Activated T-helper 1 cell treated with anti-CD3 and anti-CD28 coated beads, Interleukin-12 subunit alpha, Interleukin-12 subunit beta, Interleukin-2, Interleukin-4 antibody, amounts not matched to agents 30 ng/mL and 10 ng/mL and 1 ng/mL, durations not matched to agents 14 hours and 24 hours and 36 hours (primary cell): ENCODE measurements at places on chromosomes 7 and 10.

- no peak for DNase-seq
These were observed 216.3 kb downstream of the ADARB2 start for GRCh38 chr10:1520909-1521565.

DNA sequence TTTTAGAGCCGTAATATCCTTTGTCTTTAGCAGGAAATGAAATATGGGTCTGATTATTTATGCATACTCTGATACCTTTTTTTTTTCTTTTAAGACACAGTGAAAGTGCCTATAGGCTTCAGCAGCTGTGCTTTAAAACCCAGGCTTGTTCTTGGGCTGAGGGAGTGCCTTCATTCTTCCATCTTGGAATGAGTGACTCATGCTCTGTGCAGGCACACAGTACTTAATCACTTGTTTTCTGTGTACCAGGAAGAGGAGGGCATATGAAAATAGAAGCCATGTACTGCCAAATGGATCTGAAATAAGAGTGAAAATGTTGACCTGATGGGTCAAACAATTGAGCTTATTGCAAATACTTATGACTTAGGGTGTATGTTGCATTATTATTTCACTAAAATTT, 12.0 kb downstream of the INPP5F start:
- no peak for DNase-seq

DNA sequence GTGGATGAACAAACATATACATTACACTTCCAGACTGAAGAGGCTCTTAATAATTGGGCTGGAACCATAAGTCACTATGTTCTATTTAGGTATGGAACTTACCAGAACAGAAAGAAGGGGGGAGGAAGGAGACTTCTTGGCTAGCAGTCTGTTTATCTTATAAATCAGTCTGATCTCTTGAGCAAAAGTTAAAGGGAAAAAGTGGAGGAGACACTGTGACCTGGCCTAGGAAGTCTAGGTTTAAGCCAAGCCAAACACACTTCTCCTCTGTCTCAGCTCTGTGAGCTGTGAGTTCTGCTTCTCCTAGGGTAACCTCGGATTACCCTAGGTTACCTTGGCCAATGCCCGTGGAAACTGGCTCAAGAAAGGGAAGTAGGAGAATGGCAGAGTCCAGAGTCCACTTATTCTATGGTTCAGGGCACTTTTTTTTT, 95.2 kb downstream of the PFKFB3 start:
- no peak for DNase-seq

DNA sequence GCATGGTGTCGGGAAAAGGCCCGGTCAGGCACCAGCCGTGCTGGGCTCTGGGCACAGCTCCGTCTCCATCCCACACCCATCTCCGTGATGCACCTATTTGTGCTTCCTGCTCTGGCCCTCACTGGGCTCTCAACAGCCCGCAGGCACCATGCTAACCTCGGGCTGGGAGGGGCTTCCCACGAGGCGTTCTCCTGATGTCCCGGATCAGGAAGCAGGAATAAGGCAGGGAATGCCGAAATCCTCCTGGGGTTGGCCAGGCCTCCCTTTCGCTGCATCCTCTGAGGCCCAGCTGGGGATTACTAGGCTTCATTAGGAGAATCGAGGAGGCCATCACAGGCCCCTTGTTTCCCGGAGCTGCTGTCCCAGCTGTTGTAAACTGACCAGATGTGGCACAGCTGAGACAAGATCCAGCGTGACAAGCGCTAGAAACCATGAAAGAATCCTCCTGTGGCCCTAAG, 72.0 kb downstream of the FAM53B start:
- no peak for DNase-seq

DNA sequence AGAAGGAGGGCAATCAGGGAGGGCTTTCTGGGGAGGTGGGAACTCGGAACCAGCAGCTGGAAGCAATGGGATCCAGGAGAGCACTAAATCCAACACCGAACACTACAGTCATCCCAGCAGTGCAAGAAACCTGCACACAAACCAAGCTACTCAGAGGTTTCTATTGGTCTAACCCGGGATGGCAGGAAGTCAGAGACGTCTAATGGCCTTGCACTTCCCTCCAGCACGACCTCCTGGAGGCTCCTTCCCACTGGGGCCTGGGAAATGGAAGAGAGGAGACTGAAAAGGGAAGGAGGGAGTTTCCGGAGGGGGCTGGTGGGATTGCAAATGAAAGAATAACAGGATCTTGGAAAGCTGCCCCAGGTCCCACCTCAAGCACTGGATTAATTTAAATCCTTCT, 56.3 kb downstream of the TEX36 start:
- no peak for DNase-seq

DNA sequence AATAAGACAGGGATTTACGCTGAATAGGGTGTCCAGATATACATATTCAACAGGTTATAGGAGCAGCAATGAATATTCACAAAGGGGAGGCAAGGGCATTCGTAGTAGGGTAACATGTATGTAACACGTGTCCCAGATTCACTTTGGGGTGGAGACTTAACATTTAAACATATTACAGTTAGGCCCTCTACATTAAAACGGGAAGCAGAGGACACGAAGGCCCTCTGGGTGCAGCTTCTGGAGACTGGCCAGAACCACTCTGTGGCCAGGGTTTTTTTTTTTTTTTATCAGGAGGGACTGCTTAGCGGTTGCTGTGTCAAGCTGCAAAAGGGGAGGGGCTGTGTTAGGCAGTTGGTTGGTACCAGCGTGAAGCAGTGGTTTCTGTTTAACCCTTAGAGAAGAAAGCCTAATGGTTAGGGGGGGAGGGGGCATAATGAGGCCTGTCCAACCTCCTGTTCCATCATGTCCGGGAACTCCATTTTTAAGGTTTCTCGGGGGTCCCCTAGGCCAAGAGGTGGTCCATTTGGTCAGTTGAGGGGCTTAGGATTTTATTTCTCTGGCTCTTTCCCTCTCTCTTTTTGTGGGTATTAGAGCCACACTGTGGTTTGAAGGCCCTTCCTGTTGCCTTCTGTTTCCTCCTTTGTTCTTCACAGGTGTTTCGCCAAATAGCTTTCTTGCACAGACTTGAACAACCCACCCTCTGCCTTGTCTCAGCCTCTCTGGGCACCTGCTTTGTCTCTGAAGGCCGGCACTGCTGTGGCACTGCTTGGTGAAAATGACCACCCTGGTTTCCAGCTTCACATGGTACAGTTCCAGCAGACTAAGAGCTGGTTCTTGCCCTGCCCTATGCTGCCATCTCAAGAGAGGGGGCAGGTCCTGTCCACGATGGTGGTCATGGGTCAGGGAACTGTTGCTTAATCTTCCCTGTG, 26.4 kb downstream of the PRF1 start:
- no peak for DNase-seq

- DNase-seq: no peak
These were observed 205.0 kb downstream of the BBS9 start for GRCh38 chr7:33334349-33334748.

DNA sequence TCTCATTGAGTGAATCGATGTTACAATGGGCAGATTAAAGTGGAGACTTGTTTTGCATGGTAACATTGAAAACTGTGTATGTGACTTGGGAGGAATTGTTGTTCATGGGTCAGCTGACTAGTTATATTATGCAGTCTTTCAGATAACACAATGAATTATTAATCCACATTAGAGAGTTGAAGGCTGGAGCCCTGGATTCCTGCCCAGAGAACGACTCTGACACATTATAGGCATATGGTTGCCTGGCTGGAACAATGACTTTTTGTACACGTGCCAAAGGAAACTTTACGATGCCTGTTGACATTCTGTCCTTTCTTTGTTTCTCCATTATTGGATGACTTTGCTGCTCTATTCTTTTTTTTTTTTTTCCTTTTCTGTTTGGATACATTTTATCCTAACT, 52.3 kb upstream of the TMEM229A start:
- no peak for DNase-seq

DNA sequence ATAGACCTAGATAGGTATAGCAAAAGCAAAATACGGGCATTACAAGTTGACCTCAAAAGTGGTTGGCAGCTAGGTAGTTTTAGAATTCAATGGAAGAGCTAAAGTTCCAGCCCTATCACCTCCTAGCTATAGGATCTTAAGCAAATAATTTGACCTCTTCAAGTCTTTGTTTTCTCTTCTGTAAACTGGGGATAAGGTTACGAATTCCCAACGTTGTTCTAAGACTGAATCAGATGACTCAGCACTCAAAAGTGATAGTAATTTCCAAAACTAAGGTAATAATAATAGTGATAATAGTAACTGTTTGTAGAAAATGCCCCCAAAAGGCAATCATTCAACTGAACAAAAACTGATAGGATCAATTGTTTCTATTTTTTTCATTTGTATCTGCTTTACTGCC, 445.2 kb downstream of the KCNMA1 start:
- no peak for DNase-seq

- no peak for DNase-seq
These were observed at the start of gene TAS2R3 for GRCh38 chr7:141763797-141764196. TAS2R3 (plus strand) TSS chr7:141764097; CDS start chr7:141764159, 62 bp downstream.

DNA sequence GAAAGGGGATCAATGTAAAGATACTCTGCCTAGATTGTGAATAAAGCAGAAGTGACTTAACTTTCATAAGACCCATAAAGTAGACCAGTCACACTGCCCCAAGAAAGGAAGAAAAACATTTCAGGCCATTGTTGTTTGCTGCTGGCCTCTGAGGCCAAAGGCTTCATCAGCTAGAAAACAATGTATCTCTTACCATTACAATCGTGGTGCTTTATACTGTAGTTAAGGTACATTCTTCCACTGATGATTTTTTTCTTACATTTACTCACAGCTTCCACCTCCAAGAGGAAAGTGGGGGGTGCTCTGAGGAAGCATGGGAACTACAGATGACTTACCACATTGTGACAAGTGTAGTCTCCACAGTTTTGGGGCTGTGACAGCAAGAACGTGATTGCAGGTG, 68.6 kb downstream of the NRG3 start:
- DNase-seq: no peak
